Neuronal stem cell (in vitro differentiated cells): ENCODE measurements at places on chromosomes 12 and 14.

DNA sequence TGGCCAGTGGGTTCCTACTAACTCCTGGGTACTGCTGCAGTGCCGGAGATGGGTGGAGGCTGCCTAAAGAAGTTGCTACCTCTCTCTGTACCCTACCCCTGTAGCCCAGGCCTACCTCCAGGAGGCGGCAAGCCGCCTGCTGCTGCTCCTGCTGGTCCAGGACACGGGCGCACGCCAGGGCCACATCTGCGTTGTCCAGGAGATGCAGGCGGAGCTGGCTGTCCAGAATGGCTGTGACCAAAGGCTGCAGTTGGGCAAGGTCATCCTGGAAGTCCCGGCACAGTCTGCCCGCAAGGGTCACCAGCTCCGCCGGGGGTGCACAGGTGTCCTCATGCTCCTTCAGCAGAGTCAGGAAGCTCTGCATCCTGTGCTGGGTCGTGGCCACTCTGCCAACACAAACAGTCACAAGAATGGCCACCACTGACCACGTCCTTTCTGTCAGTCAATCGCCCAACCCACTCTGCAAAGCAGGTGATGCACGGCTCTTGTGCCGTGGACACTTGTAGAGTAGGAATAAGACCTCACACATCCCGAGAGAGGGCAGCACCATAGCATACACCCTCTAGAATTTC, 1.6 kb downstream of the ANHX start:
- no peaks in the 10 kb centered on the region for H3K36me3 ChIP-seq
- no peak for DNase-seq
- H3K27me3 ChIP-seq = no peaks in the 10 kb centered on the region
- H3K27ac ChIP-seq = no peak overlapping the region
- H3K4me1 ChIP-seq = no peaks in the 10 kb centered on the region
- H3K4me3 ChIP-seq = no peak overlapping the region

- peaks cover 9% of the 10 kb centered on the region for H3K4me1 ChIP-seq
- no peak for DNase-seq
- H3K27me3 ChIP-seq = no peaks in the 10 kb centered on the region
- peaks cover 2% of the 10 kb centered on the region for H3K36me3 ChIP-seq
- H3K27ac ChIP-seq = no peak overlapping the region
Observed at GRCh38 chr12:109771746-109772621, 58.4 kb downstream of the FAM222A start.

GRCh38 chr14:68733086-68733914, 59.6 kb downstream of the ZFP36L1 start:
- H3K4me1 ChIP-seq = peaks cover 43% of the 10 kb centered on the region
- H3K4me3 ChIP-seq = peak overlapping the region; percentile 3
- no peaks in the 10 kb centered on the region for H3K36me3 ChIP-seq

GRCh38 chr14:75430526-75430925, 2.7 kb downstream of the JDP2 start:
- no peaks in the 10 kb centered on the region for H3K36me3 ChIP-seq
- peaks cover 12% of the 10 kb centered on the region for H3K4me1 ChIP-seq
- no peak overlapping the region for H3K4me3 ChIP-seq
- H3K27ac ChIP-seq = no peak overlapping the region
- H3K27me3 ChIP-seq = peaks cover 45% of the 10 kb centered on the region
- DNase-seq = no peak

DNA sequence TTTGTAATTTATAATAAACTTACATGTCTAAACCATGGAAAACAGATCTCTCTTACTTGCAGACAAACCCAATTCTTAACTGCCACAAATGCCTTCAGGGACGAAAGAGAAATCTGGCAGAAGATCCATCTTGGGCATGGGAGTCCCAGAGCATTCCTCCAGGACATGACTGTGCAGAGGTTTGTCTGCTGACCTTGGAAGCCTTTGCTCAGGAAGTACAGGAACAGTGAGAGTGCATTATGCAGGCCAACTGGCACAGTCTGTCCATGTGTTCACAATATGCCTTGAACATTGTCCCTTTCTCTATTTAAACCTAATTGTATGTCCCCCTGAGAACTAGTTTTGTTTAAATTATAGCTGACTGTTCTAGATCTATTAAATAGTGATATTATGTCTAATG, 467.1 kb downstream of the ATP23 start:
- H3K27me3 ChIP-seq = no peaks in the 10 kb centered on the region
- DNase-seq = no peak
- no peak overlapping the region for H3K27ac ChIP-seq
- H3K4me3 ChIP-seq = no peak overlapping the region
- H3K36me3 ChIP-seq = no peaks in the 10 kb centered on the region
